ENCODE measurements at places on chromosomes 7 and 10.

GRCh38 chr10:37860494-37861190 lies 3.2 kb upstream of the ZNF248 start:
- no peak for DNase-seq

- DNase-seq, result no peak
These were observed 81.5 kb upstream of the DIP2C start for GRCh38 chr10:770975-771374.

DNA sequence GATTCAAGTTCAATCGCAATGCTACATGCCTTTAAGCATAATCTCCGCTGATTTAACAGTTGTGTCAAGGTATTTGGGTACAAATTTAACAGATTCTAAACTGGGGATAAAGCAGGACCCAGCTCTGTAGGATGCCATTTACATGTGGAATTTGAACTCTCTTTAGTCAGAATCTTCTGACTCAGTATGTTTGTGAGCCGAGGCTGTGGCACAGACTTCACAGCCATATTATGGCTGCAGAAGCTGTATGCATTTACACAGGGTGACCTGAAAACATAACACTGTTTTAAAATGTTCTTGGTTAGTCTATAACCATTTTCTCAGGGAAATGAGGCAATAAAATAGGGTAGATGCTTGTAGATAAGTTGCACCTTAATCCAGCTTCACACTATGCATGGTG lies 8.7 kb downstream of the PDLIM1 start:
- no peak for DNase-seq

DNA sequence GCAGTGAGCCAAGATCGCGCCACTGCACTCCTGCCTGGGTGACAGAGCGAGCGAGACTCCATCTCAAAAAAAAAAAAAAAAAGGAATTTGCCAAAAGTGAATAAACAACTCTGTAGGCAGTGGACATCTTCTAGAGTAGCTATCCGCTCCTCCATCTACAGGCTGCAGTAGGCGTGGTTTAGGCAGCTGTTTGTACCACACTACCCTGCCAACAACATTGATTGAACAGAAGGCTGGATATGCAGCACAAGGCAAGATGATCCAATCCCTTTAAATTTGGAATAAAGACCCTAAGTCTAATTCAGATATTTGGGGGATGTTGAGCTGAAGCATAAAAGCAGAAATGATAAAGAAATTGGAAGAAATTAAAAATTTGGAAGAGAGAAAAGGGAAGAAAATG lies 141.6 kb downstream of the TES start:
- DNase-seq, result no peak

DNA sequence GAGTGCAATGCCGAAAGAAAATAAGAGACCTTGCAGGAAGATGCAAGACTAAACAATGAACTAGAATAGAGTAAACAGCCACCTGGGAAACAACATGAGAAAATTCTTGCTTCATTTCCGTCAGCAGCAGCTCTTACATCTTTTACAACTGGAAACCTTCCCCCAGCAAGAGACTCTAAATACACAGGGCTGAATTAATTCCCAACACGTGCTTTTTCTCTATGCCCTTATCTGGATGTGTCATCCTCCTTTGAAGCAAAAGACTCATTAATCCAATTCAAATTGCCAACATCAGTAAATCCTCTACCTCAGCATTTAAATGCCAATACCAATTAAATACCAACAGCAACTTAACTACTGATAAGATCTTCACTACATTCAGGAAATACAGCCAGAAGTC lies 99.0 kb upstream of the PDE1C start:
- no peak for DNase-seq
